ENCODE measurements at places on chromosomes 4 and X. TPM values are rescaled to one million over a fixed set of nuclear protein-coding genes. Genes with fewer than 3 reads are reported as not detected.

The CTPS2 gene
- 13.2 TPM for polyA plus RNA-seq

The PWWP3B gene
- polyA plus RNA-seq = 0.76 TPM

The PCDH7 gene
- polyA plus RNA-seq = 1.7 TPM

The CYBB gene
- 2.3 TPM for polyA plus RNA-seq

The SPANXC gene
- polyA plus RNA-seq = not detected

The MEPE gene
- polyA plus RNA-seq = not detected

The HTR2C gene
- 0.07 TPM for polyA plus RNA-seq

The ANXA10 gene
- not detected for polyA plus RNA-seq

The FAM184B gene
- polyA plus RNA-seq = 0.58 TPM

The TRPC3 gene
- polyA plus RNA-seq = 0.22 TPM

The CEP135 gene
- polyA plus RNA-seq = 0.44 TPM

The RAI2 gene
- 12.0 TPM for polyA plus RNA-seq

The CDX4 gene
- polyA plus RNA-seq = not detected

Measured in brain (organoid and tissue), 16 donors.